ENCODE measurements at places on chromosomes 7 and 10.

DNA sequence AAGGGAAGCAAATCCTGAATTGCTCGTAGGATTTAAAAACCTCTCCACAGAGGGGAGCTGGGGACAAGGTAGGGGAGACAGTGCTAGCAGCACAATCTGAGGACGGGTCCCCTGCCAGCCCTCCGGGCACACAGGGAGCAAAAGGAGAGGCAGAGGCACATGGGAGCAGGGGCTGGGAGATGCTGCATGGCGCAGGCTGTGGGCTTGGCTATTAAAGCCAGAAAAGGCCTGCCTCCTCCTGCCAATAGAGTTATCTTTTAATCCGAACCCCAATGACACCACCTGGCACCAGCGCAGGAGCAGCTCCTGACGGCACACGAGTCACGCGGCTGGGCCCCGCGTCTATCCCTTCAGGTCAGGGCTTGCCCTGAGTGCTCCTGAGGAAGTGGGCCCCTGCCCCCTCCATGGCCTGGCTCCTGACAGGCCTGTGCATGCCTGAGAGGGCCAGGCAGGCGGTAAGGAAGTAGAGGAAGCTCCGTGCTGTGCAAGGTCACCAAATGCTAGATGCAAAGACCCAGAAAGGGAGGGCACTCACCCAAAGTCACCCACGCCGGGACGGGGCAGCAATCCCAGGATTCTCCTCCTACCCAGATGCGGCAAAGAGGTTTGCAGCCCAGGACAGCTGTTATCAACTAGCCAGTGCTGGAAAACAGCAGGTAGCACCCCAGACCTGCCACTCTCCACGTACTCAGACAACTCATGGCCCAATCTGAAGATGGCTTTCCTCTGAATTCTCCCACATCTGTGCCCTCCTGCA, 28.1 kb downstream of the DLG5 start:
- no peak for DNase-seq

GRCh38 chr10:15719899-15720634, at the start of gene ITGA8:
TSS of gene ITGA8 (minus strand) at chr10:15719922. CDS start at chr10:15719771, 151 bp downstream.
- peak; percentile 68 for DNase-seq

- no peak for DNase-seq
These were observed 199.5 kb downstream of the LRRN3 start for GRCh38 chr7:111290419-111290818.

GRCh38 chr10:75650648-75651047, 219.2 kb downstream of the LRMDA start:
- no peak for DNase-seq

DNA sequence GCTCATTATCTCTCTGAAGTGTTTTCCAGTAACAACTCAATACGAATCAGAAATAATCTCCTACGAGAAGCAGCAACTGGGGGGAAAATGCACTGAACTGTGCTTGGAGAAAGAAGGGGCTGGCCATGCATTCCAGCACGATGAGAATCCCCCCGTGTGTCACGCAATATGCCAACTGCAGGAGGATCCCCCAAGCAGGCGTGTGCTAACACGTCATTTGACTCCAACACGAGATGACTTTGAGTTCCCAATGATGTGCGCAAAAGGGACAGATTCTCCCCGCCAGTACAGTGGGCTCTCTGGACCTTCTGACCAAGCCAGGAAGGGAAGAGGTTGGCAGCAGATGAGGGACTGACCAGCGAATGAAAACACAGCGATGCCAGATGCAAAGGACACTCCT, 105.5 kb downstream of the KCNMA1 start:
- DNase-seq, result peak; percentile 95

- DNase-seq, result no peak
These were observed 72.1 kb downstream of the RNF133 start for GRCh38 chr7:122626785-122627184.

GRCh38 chr10:84783386-84783785, 455.0 kb downstream of the CCSER2 start:
- DNase-seq, result peak; percentile 59

DNA sequence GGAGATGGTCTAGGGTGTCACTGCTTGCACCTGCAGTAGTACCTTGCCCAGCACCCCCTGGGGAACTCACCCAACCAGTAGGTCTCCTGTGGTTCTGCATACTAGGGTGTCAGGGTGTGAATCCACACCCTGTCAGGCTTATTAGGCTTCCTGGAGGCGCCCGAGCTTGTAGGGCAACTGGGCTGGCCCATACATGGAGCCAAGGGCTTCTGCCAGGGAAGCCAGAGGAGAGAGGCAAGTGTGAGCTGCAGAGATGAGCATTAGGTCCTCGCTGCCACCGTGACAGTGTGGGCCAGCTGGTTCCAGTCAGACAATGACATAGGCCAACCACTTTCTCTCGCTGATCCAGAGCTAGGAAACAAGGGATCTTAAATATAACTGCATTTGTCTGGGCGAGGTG, 11.2 kb downstream of the MXI1 start:
- DNase-seq, result no peak

Data from fibroblast of skin of scalp (primary cell).